ENCODE measurements at places on chromosomes 2 and 18. TPM values are rescaled to one million over a fixed set of nuclear protein-coding genes. Genes with fewer than 3 reads are reported as not detected.

GRCh38 chr2:62114564-62114963 lies 81.4 kb upstream of the B3GNT2 start:
- no peak for DNase-seq

GRCh38 chr2:130372833-130373807 lies 17.3 kb downstream of the PTPN18 start:
- no peak for DNase-seq

The ARHGAP28 gene
- 6.7 TPM for total RNA-seq

DNA sequence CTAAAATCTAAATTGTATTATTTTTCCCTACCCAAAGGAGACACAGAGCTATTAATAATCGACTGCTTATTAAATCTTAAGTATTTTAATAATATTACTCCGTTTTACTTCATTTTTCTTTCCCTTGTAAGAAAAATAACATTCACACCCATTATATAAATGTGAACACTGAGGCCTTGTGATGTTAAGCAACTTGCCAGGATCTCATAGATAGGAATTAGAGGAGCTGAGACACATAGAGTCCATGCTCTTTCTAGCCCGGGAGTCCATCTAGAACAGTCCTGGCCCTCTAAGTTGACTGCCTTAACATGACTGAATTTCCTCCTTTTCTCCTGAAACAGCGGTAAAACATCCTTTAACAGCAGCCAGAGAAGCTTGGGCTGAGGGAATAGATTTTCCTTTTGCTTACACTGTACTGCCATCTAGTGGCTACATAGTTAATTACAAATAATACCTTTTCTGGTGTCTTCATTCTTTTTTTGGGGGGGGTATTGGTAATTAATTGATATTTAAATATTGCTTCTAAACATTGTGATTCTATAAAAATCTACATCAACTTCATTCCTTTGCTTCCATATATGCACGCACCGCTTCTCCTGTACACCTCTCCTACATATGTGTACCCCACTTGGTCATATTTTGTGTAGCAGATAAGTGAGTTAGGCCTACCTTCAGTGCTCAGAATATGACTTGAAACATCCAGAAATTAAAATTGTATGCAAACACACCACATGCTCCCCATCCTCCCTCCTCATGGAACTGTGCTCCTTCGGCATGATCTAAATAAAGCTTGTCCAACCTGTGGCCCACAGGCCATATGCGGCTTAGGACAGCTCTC lies 125.8 kb upstream of the HNMT start:
- DNase-seq: no peak

GRCh38 chr2:150370561-150370960 lies 116.9 kb downstream of the RND3 start:
- DNase-seq: no peak

The LGALSL gene
- 11.4 TPM for total RNA-seq

DNA sequence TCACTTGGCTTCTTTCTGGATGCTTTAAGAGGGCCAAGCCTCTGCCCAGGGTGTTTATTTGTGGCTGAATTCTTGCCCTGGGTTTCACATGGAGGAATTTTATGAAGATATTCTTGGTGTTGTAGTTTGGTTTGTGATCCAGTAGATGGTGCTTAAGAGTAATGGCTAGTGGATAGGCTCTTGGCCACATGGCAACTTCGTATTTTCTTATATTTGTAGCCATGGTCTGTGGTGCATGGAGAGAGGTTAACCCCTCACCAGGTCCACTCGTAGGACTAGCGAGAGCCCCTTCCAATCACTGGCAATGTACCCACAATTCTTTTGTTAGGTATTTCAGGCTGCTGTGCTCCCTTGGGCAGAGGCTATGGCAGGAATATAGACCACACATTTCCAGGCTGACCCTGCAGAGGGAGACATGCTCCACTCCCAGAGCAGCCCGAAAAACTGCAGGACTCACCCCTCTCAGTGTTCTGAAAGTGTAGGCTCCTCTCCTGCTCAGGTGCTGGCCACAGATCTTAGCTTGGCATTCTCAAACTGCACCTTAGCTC lies 582.1 kb upstream of the SETBP1 start:
- no peak for DNase-seq

- no peak for DNase-seq
Measured at GRCh38 chr2:105576440-105577241, 168.1 kb upstream of the NCK2 start.

GRCh38 chr2:9263428-9263827 lies 56.8 kb downstream of the ASAP2 start:
- DNase-seq: no peak

The POU3F3 gene
- total RNA-seq: not detected

The ATP9B gene
- 11.4 TPM for total RNA-seq

The AMER3 gene
- not detected for total RNA-seq

DNA sequence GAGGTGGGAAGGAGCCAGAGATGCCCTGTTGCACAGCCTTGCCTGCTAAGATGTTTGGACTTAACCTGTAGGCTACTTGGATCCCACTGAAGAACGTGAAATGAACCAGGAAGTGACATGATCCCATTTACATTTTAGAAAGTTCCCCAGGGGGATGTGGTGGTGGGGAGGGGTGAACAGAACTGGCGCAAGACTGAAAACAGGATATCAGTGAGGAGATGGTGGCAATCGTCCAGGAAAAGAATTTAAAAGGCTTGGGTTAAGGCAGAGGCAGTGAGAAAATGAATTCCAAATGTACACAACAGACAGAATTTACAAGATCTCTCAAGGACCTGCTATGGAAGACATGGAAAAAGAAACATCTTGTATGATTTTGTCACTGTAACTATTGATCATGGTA lies 42.3 kb downstream of the SULT1C2 start:
- no peak for DNase-seq

DNA sequence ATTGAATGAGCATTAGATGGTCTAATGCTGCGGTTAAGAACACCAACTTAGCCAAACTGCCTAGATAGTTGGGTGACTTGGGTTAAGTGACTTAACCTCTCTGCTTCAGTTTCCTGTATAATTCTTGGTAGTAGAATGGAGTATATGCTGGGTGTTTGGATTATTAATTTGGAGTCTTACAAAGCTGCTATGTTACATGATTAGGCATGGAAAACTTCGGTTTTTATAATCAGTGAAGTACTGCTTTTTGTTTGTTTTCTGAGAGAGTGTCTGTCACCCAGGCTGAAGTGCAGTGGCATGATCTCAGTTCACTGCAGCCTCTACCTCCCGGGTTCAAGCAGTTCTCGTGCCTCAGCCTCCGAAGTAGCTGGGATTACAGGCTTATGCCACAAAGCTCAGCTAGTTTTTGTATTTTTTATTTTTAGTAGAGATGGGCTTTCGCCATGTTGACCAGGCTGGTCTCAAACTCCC lies 4.5 kb downstream of the RPL37A start:
- DNase-seq: no peak

DNA sequence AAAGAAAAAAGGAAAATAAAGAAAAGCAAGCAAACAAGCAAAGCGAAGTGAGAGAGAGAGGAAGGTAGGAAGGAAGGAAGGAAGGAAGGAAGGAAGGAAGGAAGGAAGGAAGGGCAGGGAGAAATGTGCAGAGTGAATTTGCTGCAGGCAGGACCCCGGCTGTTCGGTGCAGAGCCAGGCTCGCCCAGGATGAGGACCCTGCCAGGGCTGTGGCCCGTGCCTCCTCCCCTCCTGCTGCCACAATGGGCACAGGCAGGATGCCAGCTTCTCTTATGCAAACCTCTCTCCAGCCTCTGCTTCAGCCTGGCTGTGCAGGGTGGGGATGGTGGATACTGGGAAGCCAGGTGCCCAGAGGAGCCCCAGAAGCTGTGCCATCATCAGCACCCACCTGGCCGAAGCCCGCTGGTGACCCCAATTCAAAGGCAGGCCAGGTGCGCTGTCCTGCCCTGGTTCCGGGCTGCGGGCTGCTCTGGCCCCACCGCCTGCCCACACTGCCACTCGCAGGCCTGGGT lies 3.2 kb downstream of the GPR17 start:
- DNase-seq: no peak

GRCh38 chr18:44507729-44508325 lies 172.9 kb upstream of the SETBP1 start:
- peak; percentile 57 for DNase-seq

DNA sequence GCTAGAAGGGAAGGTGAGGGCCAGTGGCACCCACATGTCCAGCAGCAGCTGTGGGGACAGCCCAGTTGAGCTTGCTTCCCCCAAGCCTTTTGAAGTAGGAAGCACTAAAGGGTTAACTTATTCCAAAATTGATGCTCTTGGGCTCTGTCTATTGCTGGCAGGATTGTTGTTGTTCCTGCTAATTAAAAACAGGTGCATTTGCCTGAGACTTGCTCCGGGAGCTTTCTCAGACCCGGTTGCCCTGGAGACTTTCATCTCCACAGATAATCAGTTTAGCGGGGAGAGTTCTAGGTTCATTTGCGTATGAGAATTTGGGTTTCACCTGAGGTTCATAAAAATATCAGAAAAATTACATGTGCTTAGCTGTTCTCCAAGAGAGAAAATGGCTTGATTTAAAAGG lies 277.3 kb downstream of the LRATD1 start:
- DNase-seq: no peak

GRCh38 chr2:120490091-120490798 lies 144.3 kb downstream of the INHBB start:
- peak; percentile 9 for DNase-seq

DNA sequence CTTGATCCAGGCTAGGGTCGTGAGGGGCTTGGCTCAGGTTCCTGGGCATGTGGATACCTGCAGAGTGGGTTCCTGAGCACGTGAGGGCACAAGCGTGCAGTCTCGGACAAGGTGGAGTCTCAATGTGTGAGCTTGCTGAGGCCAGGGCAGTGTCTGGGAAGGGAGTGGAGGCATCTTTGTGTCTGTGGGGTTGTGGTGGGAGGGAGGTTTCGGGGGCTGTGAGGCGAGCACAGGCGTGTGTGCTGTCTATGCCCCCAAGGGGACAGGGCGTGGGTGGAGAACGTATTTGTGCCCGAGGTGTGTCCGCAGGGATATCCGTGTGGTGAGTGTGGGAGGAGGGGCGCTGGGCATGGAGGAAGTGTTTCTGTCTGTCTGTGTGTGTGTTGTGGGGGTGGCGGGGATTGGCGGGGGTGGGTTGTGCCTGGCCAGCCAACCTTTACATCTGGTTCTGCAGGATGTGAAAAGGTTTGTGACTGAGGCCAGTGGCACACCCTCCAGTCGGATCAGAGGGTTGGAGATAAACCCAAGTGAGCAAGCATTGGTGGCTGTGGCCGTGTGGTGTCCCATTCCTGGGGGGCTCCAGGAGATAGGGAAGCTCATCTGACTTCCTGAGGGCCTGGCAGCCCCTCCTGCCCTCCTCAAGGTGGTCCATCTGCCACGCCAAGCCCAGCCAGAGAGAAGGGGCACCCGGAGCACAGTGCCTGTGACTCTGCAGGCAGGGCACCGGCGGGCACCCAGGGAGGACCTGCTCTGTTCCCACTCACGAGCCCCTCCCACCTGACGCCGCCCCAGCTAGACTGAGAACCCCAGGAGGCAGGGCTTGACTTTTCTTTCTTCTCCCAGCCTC lies 57.1 kb downstream of the ZFP36L2 start:
- no peak for DNase-seq
